Posterior cingulate gyrus (tissue), 11 donors: ENCODE measurements at places on chromosomes 2 and 18.

- DNase-seq = no peak
Observed at GRCh38 chr2:25402477-25402876, 60.8 kb upstream of the DNMT3A start.

- DNase-seq = peak; percentile 31
Observed at GRCh38 chr2:172806996-172807395, 71.4 kb downstream of the RAPGEF4 start.

GRCh38 chr2:9474361-9475057 lies at the start of gene IAH1:
TSS of gene IAH1 (plus strand) at chr2:9474551. CDS start at chr2:9474567, 16 bp downstream.
- DNase-seq = peak; percentile 70

- DNase-seq = no peak
Observed at GRCh38 chr18:76474824-76475223, 20.2 kb downstream of the ZNF516 start.

DNA sequence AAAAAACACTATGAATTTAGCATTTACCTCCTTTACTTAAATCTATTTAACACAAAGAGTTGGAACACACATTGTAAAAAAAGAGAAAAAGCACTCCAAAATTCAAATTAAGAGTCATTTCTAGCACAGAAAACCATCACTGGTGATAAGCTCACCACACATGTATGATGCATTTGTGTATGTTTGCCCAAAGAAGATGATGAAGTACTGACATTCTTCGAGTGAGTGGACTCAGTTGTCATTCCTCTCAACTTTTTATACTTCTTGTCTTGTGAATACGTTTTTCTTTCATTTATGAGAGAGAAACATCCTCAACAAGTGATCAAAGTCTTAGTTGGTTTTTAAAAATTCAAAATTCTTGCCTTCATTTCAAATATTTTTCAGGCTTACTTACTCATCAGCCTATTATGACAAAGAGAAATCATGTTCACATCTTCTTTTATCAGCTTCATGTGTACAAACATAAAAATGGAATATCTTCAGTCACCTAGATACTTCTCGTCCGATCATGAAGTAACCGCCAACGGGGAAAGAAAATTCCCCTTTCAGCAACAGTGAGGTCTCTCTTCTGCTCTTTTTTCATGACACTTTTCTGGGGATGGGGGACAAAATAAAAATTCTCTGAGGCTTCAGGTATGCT lies 1.5 kb downstream of the DSEL start:
- DNase-seq = no peak

GRCh38 chr2:185695711-185696235 lies 42.8 kb upstream of the FSIP2 start:
- DNase-seq = no peak

DNA sequence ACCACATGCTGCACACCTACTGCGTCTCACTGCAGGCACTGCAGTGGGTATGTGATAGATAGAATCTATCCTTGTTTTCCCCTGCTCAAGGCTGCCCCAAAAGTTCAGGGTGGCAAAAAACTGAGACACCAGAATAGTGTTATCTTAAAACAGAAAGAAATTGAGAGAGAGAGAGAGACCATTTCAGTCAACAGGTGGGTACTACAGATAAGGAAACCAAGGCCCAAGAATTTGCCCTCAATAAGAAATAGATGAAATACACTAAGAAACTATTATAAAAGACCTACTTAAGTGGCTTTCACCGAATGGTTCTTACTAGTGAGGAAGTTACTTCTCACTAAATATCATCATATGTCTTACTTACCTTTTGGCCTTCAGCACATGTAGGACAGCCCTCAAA lies 27.9 kb downstream of the EPG5 start:
- no peak for DNase-seq

DNA sequence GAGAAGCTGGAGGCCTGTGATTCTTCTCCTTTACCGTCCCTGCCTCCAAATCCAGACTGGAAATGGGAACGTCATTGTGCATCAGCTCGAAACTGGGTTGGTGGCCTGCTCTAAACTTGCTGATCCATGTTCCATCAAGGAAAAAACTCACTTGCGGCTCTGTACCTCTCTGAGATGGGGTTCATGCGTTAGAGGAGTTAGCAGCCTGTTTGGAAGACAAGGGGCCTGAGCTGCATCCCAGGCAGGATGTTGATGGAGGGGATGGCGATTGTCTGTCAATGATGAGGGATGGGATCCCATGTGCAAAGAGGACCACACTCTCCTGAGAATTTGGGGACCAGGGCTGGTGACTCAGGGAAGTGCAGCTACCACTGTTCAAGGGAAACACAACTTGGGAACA lies 26.0 kb downstream of the TWIST2 start:
- DNase-seq = no peak

DNA sequence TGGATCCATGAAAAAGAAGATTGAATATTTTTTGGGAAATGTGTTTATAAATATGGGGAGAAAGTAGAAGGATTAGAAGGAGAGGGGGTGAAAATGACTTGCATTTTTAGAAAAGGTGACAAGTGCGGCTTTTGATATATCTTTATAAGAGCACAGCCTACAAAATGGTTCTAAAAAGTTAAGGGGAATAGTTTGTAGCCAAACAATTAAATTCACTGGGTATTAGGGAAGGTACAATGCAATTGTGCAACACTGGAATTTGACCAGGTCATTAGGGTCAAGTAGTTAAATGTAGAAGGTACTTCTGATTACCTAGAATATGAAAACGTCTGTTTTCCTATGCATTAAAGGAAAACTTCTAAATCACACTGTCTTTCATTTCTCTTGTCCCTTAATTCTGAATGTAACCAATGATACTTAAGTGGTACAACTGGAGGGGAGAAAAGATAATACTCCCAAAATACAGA lies 44.5 kb upstream of the SERTAD2 start:
- DNase-seq = no peak

DNA sequence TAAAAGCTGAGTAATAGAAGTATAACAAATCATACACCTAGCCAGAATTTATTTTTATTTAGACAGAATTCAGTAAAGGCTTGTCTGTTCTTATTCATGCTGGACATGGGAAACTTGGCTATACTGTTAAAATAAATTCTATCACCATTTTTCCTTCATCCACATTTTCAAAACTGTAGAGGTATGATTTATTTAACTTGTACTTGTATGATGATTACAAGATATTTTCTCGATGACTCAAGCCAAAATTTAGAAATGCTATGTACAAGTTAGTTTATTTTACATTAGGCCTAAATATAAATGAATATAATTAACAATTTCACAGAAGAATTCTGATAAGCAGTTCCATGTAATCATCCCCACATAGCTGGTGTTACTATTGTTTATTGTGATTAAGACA lies 194.8 kb upstream of the DOK6 start:
- no peak for DNase-seq

- no peak for DNase-seq
Observed at GRCh38 chr18:45565280-45565970, 49.9 kb upstream of the SLC14A2 start.

- DNase-seq = no peak
Observed at GRCh38 chr18:55794288-55795052, 206.5 kb upstream of the TCF4 start.

GRCh38 chr2:203667838-203668237 lies 38.6 kb upstream of the CD28 start:
- no peak for DNase-seq

- DNase-seq = no peak
Observed at GRCh38 chr2:177482195-177482594, 89.6 kb downstream of the AGPS start.

DNA sequence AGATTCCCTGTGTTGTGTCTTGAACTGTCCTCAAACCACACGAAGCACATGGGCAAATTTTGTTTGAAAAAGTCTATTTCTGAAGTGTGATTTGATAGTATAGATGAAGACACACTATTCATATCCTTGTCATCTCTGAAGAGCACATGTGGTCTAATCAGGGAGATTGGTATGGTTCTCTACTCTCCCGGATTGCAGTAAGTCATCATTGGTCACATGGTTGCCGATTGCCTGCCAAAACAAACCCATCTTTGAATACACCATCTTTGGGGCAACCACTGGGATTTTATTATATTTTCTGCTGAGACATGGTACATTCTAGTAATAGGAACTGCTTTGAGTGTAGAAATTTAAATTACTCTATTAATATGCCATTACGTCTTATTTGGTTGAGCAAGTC lies 186.9 kb downstream of the MYO1B start:
- DNase-seq = no peak

- no peak for DNase-seq
Observed at GRCh38 chr18:48418539-48419276, 9.5 kb upstream of the ZBTB7C start.

DNA sequence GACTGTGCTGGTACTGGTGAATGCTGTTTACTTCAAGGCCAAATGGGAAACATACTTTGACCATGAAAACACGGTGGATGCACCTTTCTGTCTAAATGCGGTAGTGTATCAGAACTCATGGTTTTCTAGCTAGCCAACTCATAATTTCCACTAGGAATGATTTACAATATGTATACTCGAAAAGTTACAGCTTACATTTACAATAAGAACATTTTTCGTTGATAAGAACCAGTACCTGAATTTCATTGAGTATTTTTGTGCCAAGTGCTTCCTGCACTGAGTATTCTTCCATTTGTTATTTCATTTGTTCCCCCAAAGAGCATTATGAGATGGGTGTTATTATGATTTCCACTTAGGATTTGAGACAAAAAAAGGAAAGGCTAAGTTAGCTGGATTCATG lies 21.9 kb downstream of the SERPINB12 start:
- no peak for DNase-seq

DNA sequence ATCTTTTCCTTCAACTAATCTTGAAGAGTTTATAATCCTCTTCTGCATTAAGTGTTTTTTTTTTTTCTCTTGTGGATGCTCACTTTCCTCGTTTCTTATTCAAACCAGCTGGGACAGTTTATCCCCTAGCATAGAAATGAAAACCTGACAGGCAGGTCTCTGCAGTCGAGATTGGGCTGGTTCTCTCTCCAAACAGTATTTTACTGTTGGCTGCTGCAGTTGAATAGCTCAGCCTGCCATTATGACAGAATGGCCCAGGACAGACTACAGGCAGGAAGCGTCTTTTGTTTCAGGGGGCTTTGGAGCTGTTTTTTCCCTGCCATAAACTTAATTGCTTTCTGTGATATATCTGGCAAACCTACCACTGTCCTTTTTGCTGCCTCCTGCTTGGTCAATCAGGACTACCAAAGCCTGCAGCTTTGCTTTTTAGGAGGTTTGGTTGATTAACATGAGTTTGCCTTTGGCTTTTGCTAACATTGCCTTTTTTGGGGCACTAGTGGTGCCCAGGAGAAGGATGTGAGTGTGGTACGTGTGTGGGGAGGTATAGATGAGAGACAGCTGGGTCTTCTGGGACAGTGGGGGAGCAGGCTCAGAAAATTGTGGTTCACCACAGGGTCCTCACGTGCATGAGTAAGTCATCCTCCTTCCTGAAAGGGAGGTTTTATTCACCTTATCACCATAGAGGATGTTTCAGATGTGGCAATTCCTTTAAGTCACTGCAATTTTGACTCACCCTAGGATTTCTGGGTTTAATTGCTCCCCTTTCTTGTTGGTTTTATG lies 128.7 kb downstream of the LYPD6B start:
- no peak for DNase-seq

DNA sequence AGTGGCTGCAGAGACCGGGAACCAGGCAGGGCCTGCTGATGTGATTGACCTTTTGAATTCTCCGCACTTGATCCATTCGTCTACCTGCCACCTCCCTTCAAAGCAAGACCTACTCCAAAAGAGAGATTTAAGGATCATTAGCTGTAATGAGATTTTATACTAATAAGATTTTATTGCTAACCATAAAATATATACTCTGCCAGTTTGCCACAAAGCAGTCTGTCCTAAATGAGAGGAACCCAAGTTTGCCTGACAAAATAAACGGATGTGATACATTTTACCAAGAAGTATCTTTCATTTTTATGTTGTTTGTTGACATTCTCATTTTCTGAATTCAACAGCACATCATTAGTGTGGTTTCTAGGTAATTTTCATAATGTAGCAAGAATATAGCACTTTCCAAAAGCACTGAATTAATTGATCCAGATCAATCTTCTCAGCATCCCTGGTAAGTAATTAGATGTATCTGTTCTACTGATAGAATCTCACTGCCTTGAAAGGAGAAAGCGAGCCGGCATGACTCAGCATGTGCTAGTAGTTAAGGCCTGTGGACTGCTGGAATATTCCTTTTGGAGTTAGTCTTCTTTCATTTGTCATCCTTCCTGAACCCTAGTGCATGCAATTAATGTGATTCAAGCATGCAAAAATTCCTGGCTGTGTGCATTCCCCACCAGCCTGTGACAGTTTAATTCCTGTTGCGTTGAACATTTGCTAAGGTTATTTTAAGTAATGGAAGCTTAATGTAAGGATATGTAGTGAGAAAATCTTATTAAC lies 128.5 kb downstream of the ARL6IP6 start:
- no peak for DNase-seq

DNA sequence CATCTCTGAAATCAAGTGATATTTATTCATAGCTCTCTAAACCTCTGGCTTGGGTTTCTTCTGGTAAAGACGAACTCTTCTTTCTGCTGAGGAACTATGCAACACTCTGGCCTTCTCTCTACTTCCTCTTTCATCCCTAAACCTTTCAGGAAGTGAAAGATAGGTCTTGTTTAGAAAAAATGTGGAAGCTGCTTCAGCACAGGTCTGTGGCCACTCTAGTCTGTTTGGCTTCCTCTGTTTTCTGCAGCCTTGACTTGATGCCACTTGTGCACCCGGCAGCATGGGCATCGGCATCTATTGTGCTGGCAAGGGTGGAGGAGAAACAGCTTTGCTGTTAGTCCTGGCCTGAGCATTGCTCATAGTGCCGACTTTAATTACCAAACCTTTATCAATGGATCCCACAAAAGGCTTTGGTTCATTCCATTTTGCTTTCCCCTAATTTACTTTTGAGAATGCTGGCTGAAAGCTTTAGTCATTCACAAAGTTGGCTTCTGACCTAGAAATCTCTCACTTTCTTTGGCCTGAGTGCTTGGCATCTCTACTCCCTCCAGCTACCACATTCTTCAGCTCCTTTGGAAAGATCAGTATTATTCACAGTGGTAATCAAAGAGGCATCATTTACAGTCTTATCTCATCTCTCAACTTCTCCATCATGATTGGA lies 32.0 kb upstream of the GPR39 start:
- no peak for DNase-seq

DNA sequence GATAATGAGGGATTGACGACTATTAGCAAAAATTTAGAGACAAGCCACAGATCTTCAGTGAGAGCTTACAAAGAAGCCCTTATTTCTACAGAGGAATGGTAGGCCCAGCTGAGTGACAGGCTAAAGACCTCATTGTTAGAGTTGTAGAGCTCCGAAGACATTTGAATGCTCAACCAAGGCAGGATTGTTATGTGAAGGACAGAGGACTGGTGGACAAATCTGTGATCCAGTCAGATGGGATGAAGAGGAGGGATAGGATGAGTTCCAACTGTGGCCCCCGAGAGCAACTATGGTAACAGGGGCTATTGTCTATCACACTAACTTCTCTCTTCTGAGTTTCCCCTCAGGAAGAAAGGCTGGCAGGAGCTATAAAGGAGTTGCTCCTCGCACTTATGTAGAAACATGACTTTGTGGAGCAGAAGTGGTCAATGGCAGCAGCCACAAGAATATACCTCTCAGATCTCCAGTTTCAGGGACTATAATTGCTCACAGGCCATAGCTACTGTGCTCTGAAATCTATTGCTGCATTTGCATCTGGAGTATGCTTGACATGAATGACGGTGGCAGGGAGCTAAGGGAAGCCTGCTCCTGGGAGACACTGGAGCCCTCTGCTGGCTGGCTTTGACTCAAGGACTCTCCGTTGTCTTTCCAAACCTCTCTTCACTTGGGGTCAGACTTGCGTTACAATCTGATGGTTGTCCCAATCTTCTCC lies 50.3 kb upstream of the GREB1L start:
- no peak for DNase-seq
